ENCODE measurements at places on chromosomes 3 and 15. TPM values are rescaled to one million over a fixed set of nuclear protein-coding genes. Genes with fewer than 3 reads are reported as not detected.

- DNase-seq: peak; percentile 95
These were observed 597 bp upstream of the CAMK1 start for GRCh38 chr3:9770276-9770812.

- no peak for DNase-seq
These were observed 27.1 kb downstream of the CGGBP1 start for GRCh38 chr3:88031642-88032077.

SCG5 gene
- 43.1 TPM for total RNA-seq

SKOR1 gene
- 0.83 TPM for total RNA-seq

DNA sequence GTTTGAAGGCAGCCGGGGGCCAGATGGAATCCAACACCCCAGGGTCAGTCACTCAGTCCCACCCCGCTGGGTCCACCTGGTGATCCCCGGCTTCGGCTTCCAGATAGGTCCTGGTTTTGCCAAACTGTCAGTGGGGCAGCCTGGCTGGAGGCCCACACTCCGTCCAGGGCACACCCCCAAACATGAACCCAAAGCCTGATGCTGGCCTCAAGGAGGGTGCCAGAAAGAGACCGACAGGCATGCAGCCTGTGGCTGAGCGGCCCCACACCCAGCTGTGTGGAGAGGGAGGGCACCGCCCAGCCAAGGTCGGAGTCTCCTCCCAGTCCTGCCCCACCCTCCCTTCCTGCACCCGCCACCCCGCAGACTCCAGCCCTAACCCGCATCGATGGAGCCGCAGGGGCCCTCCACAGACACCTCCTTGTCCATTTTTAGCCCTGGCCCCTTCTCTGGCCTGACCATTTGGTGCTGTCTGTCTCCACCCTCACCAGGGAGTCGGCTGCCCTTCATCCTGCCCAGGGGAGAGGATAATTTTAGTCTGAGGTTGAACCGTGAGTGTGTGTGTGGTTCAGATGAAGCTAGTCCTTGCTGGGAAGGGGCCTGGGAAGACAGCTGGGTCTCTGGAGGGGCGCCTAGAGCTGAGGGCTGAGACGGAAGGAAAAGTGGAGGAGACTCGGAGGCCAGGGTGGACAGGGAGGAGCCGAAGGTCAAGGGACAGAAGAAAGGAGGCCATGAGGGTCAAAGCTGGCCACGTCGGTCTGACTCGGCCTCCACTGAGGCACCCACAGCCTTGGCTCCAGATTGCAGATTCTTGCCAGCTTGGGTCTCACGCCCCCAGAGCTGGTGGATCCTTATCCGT is 23.1 kb downstream of the TNK2 start:
- DNase-seq: no peak

GADL1 gene
- 0.13 TPM for total RNA-seq

ARNT2 gene
- 2.3 TPM for total RNA-seq

DNA sequence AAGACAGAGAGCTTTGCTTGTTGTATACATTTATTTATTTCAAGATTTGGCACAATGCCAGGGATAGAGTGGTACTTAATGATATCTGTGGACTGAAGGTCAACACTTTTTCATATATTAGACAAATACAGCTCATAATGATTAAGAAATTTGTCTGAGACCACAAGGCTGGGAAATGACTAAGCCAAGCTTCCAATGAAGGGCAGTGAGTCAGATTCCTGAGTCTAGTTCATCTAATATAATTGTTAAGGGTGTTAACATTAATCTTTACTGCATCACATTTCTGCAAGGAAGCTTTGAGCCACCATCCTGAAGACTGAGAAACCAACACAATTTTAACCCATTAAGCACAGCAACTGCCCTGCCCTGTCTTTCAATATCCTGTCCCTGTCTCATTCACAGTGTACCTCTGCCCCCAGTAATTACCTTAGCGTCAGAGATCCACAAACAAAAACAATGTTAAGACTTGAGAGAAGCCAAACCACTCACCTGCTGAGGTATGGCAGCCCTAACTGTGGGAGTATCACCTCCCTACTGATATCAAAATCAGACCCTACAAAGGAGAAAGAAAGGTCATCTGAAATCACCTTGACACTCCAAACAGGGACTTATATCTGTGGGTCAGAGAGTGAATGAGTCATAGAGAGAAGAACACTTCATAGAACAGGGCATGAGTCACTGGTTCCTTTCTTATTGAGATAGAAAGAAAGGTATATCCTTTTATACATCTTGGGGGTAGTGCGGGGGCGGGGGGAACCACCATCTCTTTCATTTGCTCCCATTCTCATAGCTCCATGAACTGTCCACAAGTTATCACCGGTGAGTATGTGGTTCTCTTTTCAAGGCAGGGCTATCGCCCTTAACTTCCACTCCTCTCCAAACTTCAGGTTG is 74.7 kb downstream of the MAGI1 start:
- peak; percentile 54 for DNase-seq

DNA sequence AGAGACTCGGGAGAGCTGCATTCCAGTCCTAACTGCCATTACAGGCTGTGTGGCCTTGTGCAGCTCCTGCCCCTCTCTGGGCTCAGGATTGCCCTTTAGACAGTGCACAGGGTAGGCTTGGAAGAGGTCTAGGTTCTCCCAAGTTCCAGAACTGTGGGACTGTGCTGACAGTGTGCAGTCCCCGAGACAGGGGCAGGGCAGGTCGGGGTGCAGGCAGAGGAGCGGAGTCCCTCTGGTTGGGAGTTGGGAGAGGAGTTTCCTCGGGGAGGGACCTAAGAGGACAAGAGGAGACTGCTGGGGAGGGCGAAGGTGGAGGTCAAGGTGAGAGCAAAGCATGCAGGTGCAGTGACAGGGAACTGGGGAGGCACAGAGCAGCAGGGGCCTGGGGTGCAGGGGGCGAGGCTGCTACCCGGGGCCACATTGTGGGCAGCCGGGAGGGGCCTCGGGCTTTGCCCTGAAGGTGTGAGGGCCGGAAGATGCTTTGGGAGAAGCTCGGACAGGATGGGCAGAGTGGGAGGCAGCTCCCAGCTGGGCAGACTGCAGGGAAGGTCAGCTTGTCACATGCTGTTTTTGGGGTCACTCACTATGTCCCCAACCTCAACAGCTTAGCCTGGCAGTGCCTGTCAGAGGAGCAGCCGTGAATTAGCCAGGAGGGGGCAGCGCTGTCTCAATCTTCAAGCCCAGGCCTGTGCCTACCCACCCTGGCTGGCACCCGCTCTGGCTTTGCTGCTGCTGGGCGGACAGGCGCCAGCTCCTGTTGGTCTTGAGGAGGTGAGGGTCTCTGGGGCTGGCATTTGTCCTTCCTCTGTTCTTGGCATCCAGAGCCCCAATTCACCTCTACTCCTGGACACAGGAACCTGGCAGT is 15.4 kb upstream of the CSPG4 start:
- DNase-seq: peak; percentile 54

KBTBD13 gene
- total RNA-seq: not detected

MORC1 gene
- total RNA-seq: 0.11 TPM

DNA sequence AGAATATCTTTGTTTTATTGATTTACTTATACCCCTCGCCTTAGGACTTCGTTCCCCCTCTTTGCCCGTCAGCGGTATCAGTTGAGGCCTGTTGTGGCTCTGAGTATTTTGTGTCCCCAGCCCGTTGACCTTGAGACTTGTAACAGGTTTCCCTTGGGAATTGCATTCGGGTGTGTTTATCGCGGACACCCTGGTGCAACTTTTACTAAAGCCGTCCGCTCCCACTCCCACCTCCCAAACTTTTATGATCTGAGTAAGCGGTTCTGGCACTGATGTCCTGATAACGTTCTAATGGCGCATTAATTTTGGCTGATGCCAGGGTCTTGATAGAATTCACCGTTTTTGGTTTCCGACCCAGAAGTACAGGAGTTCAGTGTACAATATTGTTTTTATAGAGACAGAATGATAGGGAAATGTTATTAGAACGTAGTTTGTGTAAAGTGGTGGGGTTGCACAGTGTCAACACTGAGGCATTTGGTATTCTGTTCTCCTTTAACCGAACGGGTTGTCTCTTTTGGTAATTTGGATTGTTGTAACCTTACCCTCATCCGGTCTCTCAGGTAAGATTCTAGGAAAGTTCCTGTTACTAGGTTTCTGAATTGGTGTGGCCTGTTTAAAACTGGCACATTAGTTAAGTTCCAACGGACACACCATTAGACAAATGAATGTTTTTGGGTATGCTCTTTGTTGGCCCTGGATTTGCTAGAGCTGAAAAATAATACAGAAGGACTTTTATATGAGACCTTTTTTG is 47.8 kb downstream of the OIP5 start:
- peak; percentile 52 for DNase-seq

- DNase-seq: no peak
These were observed 66.9 kb upstream of the ZBED2 start for GRCh38 chr3:111662012-111662411.

CFAP161 gene
- total RNA-seq: not detected

LRRC31 gene
- total RNA-seq: not detected

DNA sequence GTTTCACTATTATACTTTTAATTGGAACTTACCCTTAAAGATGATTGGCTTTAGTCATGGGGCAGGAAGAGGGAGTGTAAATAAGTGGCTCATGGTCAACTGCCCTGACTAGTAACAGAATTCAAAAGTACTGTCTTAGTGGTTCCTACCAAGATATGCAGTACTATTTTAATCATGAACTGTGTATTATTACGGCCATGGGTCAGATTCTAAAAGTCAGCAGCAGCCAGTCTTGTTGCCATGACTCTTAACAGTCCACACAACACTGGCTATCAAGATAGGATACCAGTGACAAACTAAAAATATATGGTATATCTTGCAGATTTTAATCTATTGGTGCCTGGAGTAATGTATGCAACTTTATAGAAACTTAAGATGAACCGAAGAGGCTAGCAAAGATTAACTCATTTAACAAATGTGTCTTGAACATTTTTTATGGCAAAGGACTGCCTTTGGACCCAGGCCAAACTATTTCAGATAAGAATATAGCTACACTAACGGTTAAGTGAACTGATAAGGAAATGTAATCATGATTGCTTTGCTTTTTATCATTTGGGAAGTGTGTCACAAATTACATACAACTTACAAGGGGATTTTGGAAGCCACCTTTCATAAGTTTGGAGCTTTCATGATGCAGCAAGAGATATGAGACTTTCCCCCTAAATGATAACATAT is 163.7 kb downstream of the TCF12 start:
- no peak for DNase-seq

GRCh38 chr3:178512647-178513046 is 23.6 kb upstream of the KCNMB2 start:
- no peak for DNase-seq

- DNase-seq: no peak
These were observed 10.4 kb upstream of the BRPF1 start for GRCh38 chr3:9721015-9721699.

GRCh38 chr3:50609763-50610085 is 1.9 kb downstream of the CISH start:
- DNase-seq: no peak

DNA sequence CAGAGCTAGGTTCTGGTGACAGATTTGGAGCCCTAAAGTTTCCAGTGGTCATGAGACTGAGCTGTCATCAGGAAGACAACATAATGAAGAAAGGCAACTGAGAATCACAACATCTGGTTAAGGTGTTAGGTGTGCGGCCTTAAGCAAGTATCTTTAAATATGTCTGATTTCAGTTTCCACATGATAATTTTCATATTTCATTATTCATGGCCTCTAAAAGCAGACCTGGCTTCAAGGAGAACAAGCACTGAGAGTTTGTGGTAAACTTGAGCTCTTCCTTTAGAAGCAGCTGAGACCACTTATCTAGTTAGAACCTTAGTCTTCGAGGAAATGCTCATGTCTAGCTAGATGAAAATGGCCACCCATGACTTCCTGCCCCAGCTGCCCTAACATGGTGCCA is 25.7 kb upstream of the MYLK start:
- no peak for DNase-seq

DNA sequence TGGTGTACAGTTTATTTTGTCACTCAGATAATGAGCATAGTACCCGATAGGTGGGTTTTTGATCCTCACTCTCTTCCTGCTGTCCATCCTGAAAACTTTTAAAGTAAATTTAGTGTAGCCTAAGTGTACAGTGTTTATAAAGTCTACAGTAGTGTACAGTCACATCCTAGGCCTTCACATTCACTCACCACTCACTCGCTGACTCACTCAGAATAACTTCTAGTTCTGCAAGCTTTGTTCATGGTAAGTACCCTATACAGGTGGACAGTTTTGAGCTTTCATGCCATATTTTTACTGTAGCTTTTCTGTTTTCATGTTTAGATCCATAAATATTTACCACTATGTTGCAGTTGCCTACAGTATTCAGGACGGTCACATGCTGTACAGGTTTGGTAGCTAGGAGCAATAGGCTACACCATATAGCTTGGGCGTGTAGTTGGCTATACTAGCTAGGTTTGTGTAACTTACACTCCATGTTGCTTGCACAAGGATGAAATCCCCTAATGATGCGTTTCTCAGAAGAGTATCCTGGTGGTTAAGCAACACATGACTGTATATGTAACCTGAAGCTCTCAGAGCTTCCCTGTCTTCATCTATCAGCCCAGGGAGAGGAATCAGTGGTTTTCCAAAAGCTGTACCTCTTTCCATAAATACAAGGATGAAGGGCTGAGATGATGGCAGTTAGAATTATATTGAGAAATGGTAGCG is 87.6 kb upstream of the SLC25A26 start:
- DNase-seq: no peak

FHIT gene
- total RNA-seq: 28.0 TPM

- no peak for DNase-seq
These were observed 553.6 kb downstream of the EPHB1 start for GRCh38 chr3:135348690-135349089.

- no peak for DNase-seq
These were observed 24.0 kb upstream of the DGKG start for GRCh38 chr3:186385856-186386602.

DNA sequence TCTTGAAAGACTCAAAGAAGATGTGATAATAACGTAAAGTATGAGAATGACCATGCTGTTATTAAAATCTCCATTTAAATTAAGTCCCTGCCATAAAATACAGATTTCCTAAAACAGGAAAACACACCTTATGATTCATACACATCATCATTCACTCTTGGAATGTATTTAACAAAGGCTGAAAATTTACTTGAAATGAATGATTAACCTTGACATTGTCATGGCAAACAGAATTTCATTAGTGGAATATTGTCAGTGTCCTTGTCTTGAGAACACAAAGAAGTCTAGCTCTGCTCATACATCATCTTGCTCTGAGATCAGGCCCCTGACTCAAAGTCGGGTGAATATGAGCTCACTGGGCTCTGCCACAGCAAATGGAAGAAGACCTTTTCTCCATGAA is 313.9 kb downstream of the FGF12 start:
- no peak for DNase-seq

ANKRD34C gene
- total RNA-seq: not detected

- no peak for DNase-seq
These were observed 27.4 kb downstream of the CFAP100 start for GRCh38 chr3:126422121-126422520.

FBLN2 gene
- 12.8 TPM for total RNA-seq

GRCh38 chr3:183117056-183117455 is 17.8 kb upstream of the MCCC1 start:
- DNase-seq: no peak

NECTIN3 gene
- total RNA-seq: 28.3 TPM
